Hepatocyte (in vitro differentiated cells): ENCODE measurements at places on chromosomes 7 and 10. TPM values are rescaled to one million over a fixed set of nuclear protein-coding genes. Genes with fewer than 3 reads are reported as not detected.

- no peaks in the 10 kb centered on the region for H3K36me3 ChIP-seq
- no peaks in the 10 kb centered on the region for H3K4me1 ChIP-seq
- no peak overlapping the region for H3K4me3 ChIP-seq
- H3K27ac ChIP-seq, result peak overlapping the region; percentile 60
- H3K27me3 ChIP-seq, result no peaks in the 10 kb centered on the region
Measured at GRCh38 chr7:130009848-130010688, 41.1 kb downstream of the ZC3HC1 start.

- no peaks in the 10 kb centered on the region for H3K27me3 ChIP-seq
- no peaks in the 10 kb centered on the region for H3K4me1 ChIP-seq
- no peaks in the 10 kb centered on the region for H3K36me3 ChIP-seq
Measured at GRCh38 chr7:5822742-5823503, 41.5 kb upstream of the RNF216 start.

STRIP2 gene
- 1.1 and 1.4 TPM in 2 replicates for total RNA-seq

ADRB1 gene
- total RNA-seq, result 1.0 and 1.2 TPM in 2 replicates
